ENCODE measurements at places on chromosomes 13 and 19.

DNA sequence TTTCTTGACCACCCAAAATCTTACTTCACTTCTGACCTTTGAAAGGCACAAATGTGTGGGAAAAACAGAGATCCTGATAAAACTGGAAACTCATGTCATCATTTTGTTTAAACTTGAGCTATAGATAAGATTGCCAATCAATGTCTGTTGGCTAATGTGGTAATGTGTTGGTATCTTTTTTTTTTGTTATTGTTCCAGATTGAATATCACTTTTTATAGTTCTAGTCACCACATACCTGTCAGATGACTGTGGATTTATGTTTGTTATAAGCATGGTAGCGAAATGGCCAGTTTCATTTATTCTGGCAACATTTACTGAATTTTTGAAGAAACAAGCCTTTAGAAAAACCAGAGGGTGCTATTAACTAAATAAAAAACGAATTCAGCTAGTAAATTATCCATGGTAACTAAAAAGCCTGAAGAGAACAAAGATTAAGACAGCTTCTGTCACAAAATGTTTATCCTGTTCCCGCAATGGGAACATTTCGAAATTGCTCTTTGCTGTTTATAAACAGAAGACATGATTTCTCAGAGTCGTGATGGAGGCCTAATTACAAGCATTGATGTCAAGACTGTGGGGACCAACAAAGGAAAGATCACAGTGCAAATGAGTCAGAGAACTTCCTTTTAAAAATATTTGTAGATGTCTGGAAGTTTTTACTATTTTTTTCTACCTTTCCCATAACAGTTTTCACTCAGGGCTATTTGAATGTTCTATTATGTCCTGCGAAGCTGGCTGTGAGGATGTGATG lies 82.9 kb upstream of the POSTN start:
- DNase-seq, result no peak

GRCh38 chr13:111225810-111226546 lies 94.5 kb upstream of the TEX29 start:
- peak; percentile 13 for DNase-seq

- DNase-seq, result no peak
Measured at GRCh38 chr13:26442541-26442940, 114.9 kb upstream of the WASF3 start.

GRCh38 chr19:19068659-19069654 lies 5.2 kb downstream of the SLC25A42 start:
- DNase-seq, result no peak

DNA sequence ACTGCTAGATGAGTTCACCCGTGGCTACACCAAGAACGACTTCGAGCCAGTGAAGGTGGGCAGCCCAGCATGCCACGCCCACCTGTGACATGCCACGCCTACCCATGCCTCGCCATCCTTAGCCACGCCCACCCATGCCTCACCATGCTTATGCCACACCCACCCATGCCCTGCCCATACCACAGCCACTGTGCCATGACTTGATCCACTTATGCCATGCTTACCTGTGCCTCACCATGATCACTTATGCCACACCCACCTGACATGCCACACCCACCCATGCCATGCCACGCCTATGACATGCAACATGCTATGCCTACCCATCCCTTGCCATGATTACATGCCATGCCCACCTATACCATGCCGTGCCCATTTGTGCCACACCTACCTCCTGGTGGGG lies 12.9 kb upstream of the USE1 start:
- DNase-seq, result peak; percentile 60

DNA sequence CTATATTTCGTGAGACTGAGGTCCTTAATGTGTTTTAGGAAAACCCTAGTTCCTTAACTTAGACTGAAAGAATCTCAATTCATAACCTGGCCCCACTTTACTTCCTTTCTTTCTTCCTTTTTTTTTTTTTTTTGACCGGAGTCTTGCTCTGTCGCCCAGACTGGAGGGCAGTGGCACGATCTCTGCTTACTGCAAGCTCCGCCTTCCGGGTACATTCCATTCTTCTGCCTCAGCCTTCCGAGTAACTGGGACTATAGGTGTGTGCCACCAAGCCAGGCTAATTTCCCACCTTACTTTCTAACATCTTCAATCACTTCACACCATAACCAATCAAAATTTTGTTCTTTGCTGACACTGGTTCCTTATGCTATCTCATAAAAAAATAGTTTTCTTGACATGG lies 2097.0 kb downstream of the PCDH9 start:
- no peak for DNase-seq

- DNase-seq, result no peak
Measured at GRCh38 chr13:26968431-26969341, 202.9 kb downstream of the USP12 start.

GRCh38 chr13:106095919-106096318 lies 439.5 kb downstream of the EFNB2 start:
- DNase-seq, result no peak

DNA sequence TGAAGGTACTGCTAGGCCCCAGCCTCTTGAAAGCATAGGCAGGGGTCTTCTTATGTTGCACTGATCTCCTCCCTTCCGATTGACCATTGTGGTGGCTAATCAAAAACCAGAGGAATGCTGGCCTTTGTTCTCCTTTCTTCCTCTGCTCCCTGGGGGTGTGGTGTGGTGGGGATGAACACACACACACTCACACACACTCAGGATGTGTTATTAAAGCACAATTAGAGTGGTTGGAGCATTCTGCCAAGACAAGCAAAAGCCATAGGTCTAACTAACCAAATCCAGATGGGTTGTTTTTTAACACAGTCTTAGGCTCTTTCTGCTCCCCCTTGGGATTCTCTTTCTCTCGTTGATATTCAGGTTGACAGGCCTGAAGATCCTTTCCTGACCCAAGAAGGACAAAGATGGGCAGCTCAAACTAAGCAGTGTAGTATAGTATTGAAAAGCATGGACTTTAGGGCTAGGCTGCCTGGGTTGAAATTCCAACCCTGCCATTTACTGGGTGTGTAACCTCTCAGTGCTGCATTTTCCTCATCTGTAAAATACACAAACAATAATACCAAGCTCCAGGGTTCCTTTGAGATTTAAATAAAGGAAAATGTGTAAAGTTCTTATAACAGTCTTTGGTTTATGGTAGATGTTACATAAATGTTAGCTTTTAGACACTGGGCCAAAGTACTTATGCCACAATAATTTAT lies 25.5 kb upstream of the DGKH start:
- DNase-seq, result no peak

DNA sequence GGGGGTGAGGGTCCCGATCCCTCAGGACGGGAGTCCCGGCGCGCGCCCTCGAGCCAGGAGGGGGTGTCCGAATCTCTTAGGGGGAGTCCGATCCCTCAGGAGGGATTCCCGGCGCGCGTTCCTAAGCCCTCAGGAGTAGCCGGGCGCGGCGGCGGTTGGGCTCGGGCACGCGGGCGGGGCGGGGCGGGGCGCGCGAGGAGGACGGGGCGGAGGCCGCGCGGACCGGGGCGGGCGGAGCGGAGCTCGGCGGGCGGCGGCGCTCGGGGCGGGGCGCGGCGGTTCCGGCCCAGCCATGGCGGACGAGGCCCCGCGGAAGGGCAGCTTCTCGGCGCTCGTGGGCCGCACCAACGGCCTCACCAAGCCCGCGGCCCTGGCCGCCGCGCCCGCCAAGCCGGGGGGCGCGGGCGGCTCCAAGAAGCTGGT lies at the start of gene CUL4A:
Gene CUL4A (plus strand): TSS at position 278 of the 423 bp plus-strand sequence. CDS start 15 bp downstream, at position 293.
- DNase-seq, result peak; percentile 80

GRCh38 chr13:33757713-33758112 lies 60.2 kb upstream of the RFC3 start:
- no peak for DNase-seq

DNA sequence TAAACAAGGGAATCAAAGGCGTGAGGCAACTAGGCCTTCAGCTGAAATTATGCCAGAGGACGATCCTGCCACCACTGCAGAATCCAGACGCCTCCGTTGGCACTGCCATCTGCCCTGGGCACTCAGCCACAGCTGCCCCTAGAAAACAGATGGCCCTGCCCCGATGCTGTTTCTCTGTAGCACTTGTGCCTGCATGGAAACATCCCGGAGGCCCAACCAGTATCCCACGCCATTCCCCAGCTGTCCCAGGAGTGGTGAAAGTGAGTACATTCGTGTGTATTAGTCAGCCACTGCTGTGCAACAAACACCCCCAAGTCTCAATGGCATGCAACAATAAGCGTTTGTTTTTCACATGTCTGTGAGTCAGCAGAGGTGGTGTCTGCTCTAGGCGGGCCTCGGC lies 8.9 kb upstream of the CRTC1 start:
- no peak for DNase-seq

- no peak for DNase-seq
Measured at GRCh38 chr13:99935772-99936171, 35.8 kb downstream of the ZIC5 start.

DNA sequence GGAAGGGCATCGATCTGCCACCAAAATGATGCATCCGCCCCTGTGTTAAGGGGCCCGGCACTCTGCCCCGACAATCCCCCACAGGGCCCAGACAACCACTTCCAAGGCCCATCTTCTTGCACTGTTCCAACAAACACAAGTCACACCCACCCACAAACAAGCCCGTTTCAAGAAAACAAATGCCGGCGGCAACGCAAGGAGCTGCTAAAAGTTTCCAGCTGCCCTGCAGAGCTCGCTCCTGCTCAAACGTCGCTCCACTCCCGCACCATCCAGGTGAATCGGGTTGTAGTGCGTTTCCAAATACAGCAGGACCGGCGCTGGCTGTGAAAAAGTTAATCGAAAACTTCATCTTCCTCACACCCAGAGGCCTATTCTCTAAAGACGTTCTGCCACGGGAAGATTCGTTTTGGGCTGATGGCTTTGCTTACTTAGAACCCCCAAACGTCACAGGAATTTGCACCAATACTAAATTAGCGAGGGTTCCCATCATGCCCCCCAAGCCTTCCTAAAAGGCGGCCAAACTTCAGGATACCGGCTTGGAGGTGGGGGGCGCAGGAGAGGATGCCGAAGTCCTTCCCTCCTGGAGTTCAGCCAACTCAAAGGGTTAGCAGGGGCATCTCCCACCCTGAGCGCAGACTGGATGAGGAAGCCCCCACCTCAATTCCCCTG lies 107.4 kb upstream of the DOCK9 start:
- peak; percentile 21 for DNase-seq

DNA sequence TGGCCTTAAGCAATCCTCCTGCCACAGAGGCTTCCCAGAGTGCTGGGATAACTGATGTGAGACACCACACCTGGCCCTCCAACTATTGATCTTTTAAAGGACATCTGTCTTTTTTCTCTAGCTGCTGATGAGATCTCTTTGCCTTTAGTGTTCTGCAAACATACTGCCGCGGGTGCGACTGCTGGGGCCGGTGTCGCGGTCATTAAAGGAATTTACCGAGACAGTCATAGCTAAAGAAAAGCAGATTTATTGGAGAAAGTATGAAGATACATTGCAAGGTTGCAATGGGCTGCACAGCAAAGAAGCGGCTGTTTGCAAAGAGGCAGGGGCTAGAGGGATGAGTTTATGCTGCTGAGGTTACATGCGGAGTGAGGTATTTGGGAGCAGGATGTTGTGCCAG lies 31.2 kb upstream of the LRRC4B start:
- no peak for DNase-seq

DNA sequence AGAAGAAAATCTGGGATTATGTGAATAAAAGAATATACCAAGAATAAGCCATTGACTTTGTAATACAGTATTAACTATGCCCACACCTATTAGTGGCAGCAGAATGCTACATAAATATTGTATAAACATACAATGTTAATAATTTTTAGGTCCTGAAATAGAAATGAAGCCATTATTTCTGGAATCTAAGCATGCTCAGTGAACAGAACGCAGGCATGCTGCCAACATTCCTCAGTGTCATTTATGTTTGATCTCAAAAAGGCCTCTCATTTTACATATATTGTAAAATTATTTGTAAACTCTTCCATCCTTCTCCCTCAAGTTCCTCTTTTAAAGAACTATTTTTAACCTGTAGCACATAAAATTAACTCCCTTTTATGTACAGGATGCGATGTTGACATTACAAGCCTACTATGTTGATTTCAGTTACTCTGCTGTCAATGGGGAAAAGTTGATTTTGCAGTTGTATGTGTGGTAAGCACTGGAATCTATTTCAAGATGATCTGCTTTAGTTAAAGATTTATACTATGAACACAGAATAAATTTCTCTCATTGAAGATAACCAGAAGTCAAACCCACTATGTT lies 118.8 kb downstream of the VWA8 start:
- no peak for DNase-seq

DNA sequence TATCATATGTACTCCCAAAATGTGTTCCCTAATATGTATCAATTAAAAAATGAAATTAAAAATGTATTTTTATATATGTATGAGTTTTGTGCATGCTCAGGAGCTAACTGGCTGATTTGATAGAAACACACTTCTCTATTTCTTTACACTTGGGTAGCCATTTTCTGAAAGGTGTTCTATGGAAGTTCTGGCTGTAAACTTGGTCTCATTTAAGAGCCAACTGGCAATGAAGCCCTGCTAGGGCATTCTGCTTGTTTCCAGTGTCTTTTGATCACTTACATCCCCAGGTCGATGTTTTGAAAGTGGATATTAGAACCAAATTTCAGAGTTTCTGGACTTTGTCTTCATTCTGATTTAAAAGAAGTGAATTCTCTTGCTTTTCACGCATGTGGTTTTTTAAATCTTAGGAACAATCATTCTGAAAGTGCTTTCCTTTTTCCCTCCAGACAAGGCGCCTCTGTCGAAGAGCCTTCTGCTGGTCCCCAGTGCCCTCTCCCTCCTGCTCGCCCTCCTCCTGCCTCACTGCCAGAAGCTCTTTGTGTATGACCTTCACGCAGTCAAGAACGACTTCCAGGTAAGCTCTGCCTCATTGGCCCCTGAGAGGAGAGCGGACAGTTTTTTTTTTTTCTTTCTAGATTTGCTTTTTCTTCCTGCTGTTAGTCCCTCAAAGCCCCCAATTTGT lies 20.1 kb downstream of the GPR18 start:
- DNase-seq, result peak; percentile 57

DNA sequence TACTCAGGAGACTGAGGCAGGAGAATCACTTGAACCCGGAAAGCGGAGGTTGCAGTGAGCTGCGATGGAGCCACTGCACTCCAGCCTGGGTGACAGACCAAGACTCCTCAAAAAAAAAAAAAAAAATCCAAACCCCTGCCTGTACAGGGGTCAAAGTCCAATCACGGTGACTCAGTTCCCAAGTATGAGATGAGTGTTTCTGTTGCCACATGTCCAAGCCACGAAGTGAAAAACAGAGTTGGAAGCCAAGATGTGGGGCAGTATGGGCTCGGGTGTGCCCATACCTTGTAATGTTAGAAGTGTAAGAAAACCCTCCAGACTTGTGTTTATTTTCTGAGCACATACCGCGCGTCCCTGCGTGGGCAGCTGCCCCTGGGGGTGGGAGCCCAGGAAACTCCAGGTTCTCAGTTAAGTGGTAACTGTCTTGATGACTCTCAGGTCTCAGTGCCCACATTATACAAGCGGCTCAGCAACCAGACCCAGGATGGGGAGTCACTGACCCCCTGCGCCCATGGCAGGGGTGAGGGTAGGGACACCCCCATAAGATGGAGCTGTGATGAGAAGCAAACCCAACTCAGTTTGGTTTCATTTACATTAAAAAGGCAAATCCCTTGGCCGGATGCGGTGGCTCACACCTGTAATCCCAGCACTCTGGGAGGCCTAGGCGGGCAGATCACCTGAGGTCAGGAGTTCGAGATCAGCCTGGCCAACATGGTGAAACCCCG lies 1.2 kb upstream of the GPX4 start:
- peak; percentile 82 for DNase-seq

GRCh38 chr19:4071610-4072009 lies 4.9 kb upstream of the ZBTB7A start:
- DNase-seq, result no peak

GRCh38 chr13:53301449-53301848 lies 272.8 kb downstream of the OLFM4 start:
- no peak for DNase-seq

GRCh38 chr13:37640499-37640898 lies 41.9 kb upstream of the POSTN start:
- DNase-seq, result no peak
